ENCODE measurements at places on chromosomes 4 and X. TPM values are rescaled to one million over a fixed set of nuclear protein-coding genes. Genes with fewer than 3 reads are reported as not detected.

MAML3 gene
- total RNA-seq, result 8.7 TPM

ARHGEF9 gene
- total RNA-seq, result 18.7 TPM

CTSO gene
- 18.8 TPM for total RNA-seq

RENBP gene
- 8.0 TPM for total RNA-seq

NLGN3 gene
- 2.0 TPM for total RNA-seq

AFAP1 gene
- 39.3 TPM for total RNA-seq

DNA sequence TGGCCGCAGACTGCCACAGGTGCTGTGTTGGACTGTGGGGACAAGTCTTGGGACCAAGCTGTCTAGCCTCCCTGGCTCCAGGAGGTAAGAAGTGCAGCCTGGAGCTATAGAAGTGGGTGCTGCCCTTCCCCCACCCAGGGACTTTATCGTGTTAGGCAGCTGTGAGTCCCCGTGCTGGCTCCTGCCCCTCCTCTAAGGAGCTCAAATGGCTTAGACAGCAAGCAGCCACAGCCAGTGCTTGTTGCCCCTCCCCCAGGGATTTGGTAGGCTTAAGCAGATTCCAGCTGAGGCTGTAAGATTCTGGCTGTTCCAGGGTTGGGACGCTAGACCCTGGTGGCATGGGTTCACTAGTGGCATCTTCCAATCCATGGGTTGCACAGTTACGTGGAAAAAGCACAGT lies 979.4 kb upstream of the PCDH10 start:
- no peaks in the 10 kb centered on the region for H3K36me3 ChIP-seq
- no peak for DNase-seq
- H3K27me3 ChIP-seq, result no peaks in the 10 kb centered on the region

DNA sequence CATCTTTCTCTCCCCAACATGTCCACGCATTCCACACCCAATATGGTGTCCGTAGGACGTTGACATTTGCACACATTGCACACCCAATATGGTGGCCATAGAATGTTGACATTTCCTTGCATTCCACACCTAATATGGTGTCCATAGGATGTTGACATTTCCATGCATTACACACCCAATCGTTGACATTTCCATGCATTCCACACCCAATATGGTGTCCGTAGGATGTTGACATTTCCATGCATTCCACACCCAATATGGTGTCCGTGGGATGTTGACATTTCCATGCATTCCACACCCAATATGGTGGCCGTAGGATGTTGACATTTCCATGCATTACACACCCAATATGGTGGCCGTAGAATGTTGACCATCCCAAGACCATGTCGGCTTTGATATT lies 88.4 kb upstream of the SHOX start:
- no peak overlapping the region for H3K4me3 ChIP-seq
- DNase-seq, result no peak
- H3K27me3 ChIP-seq, result no peaks in the 10 kb centered on the region
- no peak overlapping the region for H3K27ac ChIP-seq
- H3K36me3 ChIP-seq, result no peaks in the 10 kb centered on the region

GRCh38 chrX:120840827-120841226 lies 34.8 kb downstream of the CT47B1 start:
- no peaks in the 10 kb centered on the region for H3K27me3 ChIP-seq
- H3K36me3 ChIP-seq, result no peaks in the 10 kb centered on the region
- H3K4me3 ChIP-seq, result no peak overlapping the region
- no peak overlapping the region for H3K27ac ChIP-seq
- DNase-seq, result no peak
- H3K4me1 ChIP-seq, result no peaks in the 10 kb centered on the region

GRCh38 chr4:7524064-7524682 lies 89.4 kb upstream of the PSAPL1 start:
- peaks cover 6% of the 10 kb centered on the region for H3K4me1 ChIP-seq
- H3K27me3 ChIP-seq, result no peaks in the 10 kb centered on the region
- H3K4me3 ChIP-seq, result no peak overlapping the region
- no peak for DNase-seq
- H3K27ac ChIP-seq, result no peak overlapping the region
- no peaks in the 10 kb centered on the region for H3K36me3 ChIP-seq

GRCh38 chrX:134371133-134371532 lies 88.8 kb upstream of the HPRT1 start:
- peaks cover 18% of the 10 kb centered on the region for H3K4me1 ChIP-seq
- no peaks in the 10 kb centered on the region for H3K27me3 ChIP-seq
- H3K36me3 ChIP-seq, result no peaks in the 10 kb centered on the region
- H3K27ac ChIP-seq, result no peak overlapping the region

GRCh38 chr4:104593019-104593418 lies 98.3 kb upstream of the CXXC4 start:
- H3K27me3 ChIP-seq, result no peaks in the 10 kb centered on the region
- H3K4me1 ChIP-seq, result peaks cover 27% of the 10 kb centered on the region
- H3K36me3 ChIP-seq, result no peaks in the 10 kb centered on the region
- H3K4me3 ChIP-seq, result peak overlapping the region; percentile 35

DNA sequence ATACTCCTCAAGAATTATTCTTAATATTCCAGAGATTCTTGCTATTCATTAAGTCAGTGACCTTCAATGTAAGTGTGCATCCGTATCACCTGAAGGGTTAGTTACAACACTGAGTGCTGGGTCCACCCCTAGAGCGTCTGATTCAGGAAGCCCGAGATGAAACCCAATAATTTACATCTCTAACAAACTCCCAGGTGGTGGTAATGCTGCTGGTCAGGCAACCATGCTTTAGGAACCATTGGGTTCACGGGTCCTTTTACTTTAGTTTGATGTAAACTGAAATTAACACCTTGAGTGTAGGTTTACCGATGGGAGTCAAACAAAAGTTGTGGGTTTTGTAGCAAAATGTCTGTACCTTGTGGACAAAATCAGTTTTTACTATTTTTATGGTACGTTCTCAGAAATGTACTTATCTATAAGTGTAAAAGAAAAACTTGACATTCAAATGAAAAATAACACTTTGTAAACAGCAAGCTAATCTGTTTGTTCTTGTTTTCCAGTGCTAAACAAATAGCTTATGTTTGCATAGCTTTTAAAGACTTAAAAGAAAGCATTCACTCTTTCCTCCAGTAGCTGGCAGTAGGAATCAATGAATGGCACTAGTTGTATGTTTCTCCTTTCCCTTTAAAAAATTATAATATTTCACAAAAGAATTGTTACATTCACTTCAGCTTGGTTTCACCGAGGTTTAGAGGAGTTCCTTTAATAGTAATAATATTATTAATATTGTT lies 32.7 kb downstream of the ACE2 start:
- H3K4me1 ChIP-seq, result no peaks in the 10 kb centered on the region
- no peak for DNase-seq
- H3K36me3 ChIP-seq, result no peaks in the 10 kb centered on the region
- H3K4me3 ChIP-seq, result no peak overlapping the region
- H3K27me3 ChIP-seq, result no peaks in the 10 kb centered on the region

GRCh38 chr4:152103181-152103901 lies 342.5 kb upstream of the GATB start:
- peaks cover 39% of the 10 kb centered on the region for H3K4me1 ChIP-seq
- no peak overlapping the region for H3K4me3 ChIP-seq
- H3K27ac ChIP-seq, result no peak overlapping the region
- H3K27me3 ChIP-seq, result no peaks in the 10 kb centered on the region
- no peaks in the 10 kb centered on the region for H3K36me3 ChIP-seq
- DNase-seq, result peak; percentile 87

DNA sequence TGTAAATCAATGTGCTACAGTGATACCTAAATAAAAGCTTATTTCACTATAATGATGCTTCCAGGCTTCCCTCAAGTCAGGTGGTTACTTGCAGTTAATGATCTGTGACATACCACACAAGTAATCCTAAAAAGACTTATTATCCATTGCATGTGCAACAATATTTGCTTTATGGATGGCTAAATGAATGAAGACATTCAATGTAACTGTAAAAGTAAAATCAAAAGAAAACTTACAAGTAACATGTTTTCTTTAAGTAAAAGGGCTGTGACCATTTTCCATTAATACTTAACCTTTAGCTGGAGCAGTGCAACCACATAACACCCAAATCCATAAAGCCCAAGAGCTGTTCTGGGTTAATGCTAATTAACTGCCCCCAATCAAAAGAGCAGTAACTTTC lies 42.6 kb downstream of the RAB28 start:
- H3K4me3 ChIP-seq, result no peak overlapping the region
- DNase-seq, result no peak
- H3K4me1 ChIP-seq, result no peaks in the 10 kb centered on the region

- no peaks in the 10 kb centered on the region for H3K27me3 ChIP-seq
- H3K4me3 ChIP-seq, result no peak overlapping the region
- no peak for DNase-seq
- no peaks in the 10 kb centered on the region for H3K36me3 ChIP-seq
- H3K27ac ChIP-seq, result no peak overlapping the region
- no peaks in the 10 kb centered on the region for H3K4me1 ChIP-seq
Measured at GRCh38 chrX:95693365-95693764, 991.3 kb upstream of the DIAPH2 start.

- H3K36me3 ChIP-seq, result no peaks in the 10 kb centered on the region
- DNase-seq, result no peak
- no peak overlapping the region for H3K27ac ChIP-seq
- no peaks in the 10 kb centered on the region for H3K4me1 ChIP-seq
Measured at GRCh38 chr4:29309050-29309449, 1411.1 kb upstream of the PCDH7 start.

- no peaks in the 10 kb centered on the region for H3K36me3 ChIP-seq
- peak overlapping the region; percentile 98 for H3K27ac ChIP-seq
- H3K4me1 ChIP-seq, result peaks cover 61% of the 10 kb centered on the region
- DNase-seq, result no peak
- H3K27me3 ChIP-seq, result no peaks in the 10 kb centered on the region
- H3K4me3 ChIP-seq, result peak overlapping the region; percentile 65
Measured at GRCh38 chrX:153969125-153969903, 2.3 kb downstream of the HCFC1 start.

DNA sequence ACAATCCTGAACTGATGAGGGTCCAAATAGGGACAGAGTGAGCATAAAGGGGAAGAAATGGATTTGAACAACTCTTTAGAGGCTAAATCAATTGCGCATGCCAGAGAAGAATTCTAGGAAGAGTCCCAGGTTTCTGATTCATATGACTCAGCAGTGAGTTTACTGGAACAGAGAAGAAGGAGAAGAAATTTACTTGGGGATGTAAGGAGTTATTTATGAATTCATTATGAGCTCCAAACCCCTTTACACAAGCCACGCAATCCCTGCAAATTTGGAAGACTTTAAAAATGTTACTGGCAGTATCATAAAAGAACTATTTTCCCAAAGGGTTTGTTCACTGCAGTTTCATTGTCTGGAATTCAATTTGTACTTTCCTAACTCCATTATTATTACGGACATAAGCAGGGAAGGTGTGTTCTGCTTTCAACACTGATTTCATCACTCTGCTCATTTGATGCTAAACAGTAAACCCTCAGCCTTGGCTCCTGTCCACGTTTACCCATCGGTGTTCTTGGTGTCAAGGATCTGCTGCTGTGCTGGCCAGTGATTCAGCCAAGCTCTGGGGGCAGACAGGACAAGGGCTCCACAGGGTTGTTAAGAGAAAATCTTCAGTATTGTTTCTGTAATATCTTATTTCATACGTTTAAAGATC lies 273.7 kb downstream of the HNRNPD start:
- H3K4me3 ChIP-seq, result no peak overlapping the region
- no peaks in the 10 kb centered on the region for H3K4me1 ChIP-seq
- no peak for DNase-seq

DNA sequence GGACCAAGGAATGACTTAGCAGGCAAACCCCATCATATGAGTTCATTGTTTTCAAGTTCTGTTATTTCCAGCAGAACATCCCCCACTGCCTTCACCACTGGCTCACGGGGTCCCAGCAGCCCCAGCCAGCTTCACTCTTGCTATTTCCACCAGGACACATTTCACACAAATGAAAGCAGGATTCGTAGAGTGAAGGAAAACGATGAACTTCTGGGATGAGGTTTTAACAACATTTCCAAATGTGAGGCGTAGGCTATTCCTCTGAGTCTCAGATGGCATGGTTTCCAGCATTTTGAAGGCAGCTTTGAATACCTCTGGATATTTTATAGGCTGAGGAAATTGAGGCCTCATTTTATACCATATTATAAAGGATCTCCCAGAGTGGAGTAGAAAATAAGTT lies 32.9 kb upstream of the EGFL6 start:
- no peak for DNase-seq
- no peak overlapping the region for H3K27ac ChIP-seq
- no peak overlapping the region for H3K4me3 ChIP-seq

DNA sequence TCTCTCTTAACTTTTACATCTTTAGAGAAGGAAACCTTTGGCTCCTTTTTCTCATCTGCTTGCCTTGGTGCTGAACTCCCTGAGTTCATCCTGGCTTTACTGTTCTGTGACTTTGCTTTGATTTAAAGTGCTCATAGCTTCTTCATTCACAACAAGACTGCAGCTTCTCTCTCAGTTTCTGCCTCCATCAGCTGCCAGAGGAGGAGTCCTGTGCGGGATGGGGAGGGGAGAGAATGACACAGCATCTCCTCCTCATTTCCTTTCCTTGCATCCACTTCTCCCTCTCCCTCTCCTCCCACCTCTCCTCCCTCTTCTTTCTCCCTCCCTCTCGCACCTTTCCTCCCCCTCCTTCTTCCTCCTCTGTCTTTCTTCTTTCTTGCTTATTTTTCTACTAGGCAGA lies 42.0 kb downstream of the CBLL2 start:
- no peaks in the 10 kb centered on the region for H3K27me3 ChIP-seq
- no peaks in the 10 kb centered on the region for H3K4me1 ChIP-seq
- no peak overlapping the region for H3K27ac ChIP-seq
- no peaks in the 10 kb centered on the region for H3K36me3 ChIP-seq
- no peak overlapping the region for H3K4me3 ChIP-seq
- no peak for DNase-seq

DNA sequence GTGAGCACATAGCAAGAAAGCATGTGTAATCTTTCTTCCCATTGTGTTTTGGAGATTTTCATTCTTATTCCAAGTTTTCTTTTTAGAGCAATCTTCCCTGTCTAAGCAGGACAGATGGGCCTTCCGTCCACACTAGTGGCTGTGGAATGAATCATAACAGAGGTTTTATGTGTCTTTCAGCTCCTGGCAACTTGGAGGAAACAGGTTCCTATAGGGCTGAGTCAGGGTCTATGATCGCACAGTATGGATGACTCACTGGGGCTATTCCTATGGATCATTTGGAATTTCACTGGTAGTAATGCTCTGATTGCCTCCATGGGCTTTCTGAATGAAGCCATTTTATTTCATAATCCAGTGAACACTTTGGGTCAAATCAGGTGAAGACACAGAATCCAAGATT lies 51.8 kb upstream of the CBLL2 start:
- no peaks in the 10 kb centered on the region for H3K4me1 ChIP-seq
- no peak overlapping the region for H3K4me3 ChIP-seq
- H3K36me3 ChIP-seq, result no peaks in the 10 kb centered on the region
- H3K27ac ChIP-seq, result no peak overlapping the region
